Activated CD8-positive, alpha-beta memory T cell treated with anti-CD3 and anti-CD28 coated beads for 4 hours (primary cell): ENCODE measurements at places on chromosomes 4 and X.

GRCh38 chrX:2497961-2498780 is 2.6 kb downstream of the DHRSX start:
- DNase-seq: no peak

GRCh38 chr4:163167333-163167626 is 590 bp upstream of the NAF1 start:
- DNase-seq: no peak

DNA sequence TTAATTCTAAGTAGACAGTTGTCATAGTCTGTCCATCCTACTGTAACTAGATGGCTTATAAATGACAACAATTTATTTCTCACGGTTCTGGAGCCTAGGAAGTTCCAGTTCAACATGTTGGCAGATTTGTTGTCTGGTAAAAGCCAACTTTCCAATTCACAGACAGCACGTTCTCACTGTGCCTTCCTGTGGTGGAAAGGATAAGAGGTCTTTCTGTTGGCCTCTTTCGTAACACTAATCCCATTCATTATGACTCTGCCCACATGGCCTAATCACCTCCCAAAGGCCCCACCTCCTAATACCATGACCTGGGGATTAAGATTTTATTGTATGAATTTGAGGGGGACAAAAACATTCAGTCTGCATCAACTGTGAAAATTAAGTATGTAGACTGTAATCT is 83.2 kb downstream of the GALNTL6 start:
- no peak for DNase-seq

DNA sequence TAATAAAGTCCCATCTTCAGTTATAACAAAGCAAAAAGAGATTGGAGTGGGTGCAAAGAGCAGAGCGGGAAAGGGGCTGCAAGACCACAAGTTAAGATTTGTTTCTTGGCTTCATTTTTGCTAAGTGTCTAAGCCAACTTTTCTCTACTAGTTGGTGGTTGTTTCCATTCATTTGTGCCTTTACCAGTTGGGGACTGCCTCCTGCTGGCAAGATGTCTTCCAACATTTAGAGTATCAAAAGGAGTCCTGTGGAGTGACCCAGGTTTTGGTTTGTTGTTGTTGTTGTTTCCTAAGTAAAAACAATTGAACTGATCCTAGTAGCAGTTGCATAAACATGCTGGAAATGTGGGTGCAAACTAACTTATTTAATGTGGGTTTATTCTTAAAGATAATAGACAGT is 121.1 kb downstream of the SPATA18 start:
- no peak for DNase-seq

- DNase-seq: no peak
Observed at GRCh38 chr4:142719854-142720541, 126.1 kb downstream of the INPP4B start.

- no peak for DNase-seq
Observed at GRCh38 chr4:151882072-151882803, 121.4 kb upstream of the GATB start.

DNA sequence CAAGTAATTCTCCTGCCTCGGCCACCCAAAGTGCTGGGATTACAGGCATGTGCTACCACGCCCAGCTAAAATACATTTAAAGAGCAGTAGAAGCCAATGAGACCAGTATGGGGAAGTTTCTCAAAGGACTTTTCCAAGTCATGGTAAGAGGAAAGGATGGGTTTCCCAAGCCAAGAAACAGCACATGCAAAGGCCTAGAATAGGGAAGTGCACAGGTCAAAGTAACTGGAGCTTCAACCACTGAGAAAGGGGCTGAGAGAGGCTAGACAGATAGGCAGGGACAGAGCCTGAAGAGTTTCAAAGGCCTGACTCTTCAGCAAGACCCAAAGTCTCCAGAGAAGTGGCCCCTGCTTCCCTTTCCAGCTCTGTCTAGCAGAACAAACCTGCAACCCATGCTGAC is 162.1 kb downstream of the CORIN start:
- DNase-seq: no peak

GRCh38 chr4:37659696-37660095 is 26.5 kb downstream of the RELL1 start:
- DNase-seq: no peak

- no peak for DNase-seq
Observed at GRCh38 chr4:30429813-30430761, 290.1 kb upstream of the PCDH7 start.

DNA sequence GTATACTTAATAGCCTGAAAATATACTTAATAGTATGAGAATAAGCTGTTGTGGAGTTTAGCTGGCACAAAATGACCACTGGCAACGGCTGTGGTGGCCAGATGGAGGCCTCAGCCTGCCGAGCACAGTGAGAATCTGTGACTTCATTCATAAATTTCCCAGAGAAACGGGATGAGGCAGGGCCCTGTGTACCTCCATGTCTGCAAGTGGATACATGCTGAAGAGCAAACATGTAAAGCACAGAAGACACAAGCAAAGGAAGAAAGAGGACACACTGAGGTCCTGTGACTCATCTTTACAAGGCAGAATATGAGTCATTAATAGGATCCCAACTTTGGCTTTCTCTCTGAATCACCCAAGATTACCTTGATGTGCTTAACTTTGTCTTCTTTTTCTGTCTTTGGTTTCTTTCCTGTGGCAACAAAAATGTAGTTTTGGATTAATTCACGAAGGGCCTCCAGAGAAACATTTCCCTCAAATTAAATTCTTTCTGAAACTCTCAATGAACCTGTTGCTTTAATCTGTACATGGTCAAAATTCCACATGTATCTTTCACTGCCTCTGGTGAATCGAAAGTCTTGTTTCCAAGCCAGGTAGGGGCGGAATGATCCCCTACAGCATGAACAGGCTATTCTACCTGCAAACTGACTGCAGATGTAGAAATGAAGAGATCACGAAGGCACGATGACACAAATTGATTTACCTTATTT is 56.4 kb downstream of the IRF2 start:
- no peak for DNase-seq

DNA sequence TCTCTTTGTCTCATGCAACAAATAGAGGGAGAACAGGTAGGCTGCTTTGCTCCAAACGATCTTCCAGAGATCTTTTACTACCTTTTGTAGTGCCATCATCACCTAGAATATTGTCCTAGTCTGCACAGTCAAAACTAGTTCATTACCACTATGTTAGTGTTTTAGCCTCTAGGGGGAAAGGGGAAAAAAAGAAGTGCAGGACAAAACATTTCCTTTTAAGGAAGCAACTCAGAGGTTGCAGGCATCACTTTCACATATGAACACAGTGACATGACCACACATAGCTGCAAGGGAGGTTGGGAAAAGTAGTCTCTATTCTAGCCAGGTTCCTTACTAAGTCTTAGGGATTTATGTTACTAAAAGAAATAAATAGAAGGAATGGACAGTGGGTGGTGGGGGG is 39.3 kb upstream of the RAP2C start:
- DNase-seq: no peak

GRCh38 chr4:153476829-153477574 is 10.8 kb downstream of the TMEM131L start:
- no peak for DNase-seq

DNA sequence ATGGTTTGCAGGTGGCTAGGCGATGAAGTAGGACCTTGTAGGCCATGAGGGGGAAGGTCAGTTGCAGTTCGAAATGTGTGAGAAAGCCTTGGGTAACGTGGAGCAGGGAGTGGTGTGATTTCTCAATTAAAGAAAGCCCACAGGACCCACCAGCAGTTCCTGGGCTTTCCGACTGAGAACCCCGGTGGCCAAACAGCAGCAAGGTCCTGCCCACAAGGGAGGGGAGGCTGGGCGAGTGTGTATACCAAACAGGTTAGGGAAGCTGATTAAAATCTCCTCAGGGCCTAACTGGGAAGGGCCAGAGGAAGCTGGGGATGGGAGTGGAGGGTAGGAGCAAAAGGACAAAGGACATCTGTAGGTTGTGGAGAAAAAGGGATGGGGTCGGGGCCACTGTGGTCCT is 2.4 kb downstream of the ATP6AP1 start:
- no peak for DNase-seq

DNA sequence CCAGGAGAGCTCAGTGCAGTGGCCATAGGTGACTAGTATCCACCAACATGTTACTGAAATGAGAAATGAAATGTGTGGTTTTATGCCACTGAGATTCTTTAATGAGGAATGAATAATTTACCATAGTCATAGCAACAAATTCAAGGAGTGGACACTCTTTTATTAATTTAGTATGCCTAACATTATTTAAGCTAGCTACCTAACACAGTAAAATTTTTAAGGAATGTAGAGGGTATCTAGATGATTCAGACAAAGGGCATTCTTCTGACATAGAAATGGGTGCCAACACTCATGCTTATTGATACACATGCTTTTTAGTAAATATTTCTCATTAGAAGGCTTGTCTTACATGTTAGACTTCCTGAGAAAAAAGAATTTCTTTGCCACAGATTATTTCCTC is 33.3 kb upstream of the SULT1B1 start:
- no peak for DNase-seq

DNA sequence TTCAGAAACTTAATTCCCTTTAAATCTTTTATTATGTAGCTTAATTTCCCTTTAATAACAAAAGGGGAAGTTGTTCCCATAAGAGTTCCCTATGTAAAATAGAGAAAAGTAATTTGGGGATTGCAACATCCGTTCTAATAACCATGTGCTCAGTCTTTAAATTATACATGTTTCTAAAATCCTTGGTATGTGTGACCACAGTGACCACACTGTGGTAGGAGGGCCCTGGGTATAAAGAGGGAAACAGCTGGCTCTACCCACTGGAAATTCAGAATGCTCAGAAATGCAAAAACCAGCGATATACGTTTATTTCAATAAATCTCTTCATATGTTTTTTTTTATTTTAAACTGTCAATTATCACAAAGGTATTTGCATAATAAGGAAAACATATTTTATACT is 219.1 kb downstream of the FGF13 start:
- no peak for DNase-seq

- no peak for DNase-seq
Observed at GRCh38 chr4:159434114-159434870, 331.4 kb downstream of the RAPGEF2 start.

GRCh38 chrX:72576141-72576894 is 3.7 kb upstream of the HDAC8 start:
- DNase-seq: no peak

DNA sequence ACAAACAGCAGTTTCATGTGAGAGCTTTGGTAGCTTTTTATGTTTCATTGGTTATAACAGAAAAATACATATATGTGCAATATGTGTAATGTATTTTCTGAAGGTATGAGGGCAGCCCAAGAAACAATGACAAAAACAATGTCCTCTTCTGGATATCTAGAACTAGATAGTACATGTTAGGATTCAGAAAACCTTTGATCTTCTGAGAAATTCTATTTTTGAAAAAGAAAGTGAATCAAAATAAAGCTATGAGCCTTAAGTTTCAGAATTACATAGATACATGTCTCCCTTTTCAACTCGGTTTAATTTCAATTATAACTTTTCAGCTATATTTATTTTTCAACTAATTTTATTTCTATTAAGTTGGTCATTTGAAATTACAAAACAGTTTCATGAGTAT is 131.9 kb downstream of the REELD1 start:
- no peak for DNase-seq

GRCh38 chr4:124433500-124433899 is 279.0 kb downstream of the ANKRD50 start:
- DNase-seq: no peak

GRCh38 chrX:15158736-15159406 is 111.0 kb downstream of the ASB9 start:
- DNase-seq: no peak

DNA sequence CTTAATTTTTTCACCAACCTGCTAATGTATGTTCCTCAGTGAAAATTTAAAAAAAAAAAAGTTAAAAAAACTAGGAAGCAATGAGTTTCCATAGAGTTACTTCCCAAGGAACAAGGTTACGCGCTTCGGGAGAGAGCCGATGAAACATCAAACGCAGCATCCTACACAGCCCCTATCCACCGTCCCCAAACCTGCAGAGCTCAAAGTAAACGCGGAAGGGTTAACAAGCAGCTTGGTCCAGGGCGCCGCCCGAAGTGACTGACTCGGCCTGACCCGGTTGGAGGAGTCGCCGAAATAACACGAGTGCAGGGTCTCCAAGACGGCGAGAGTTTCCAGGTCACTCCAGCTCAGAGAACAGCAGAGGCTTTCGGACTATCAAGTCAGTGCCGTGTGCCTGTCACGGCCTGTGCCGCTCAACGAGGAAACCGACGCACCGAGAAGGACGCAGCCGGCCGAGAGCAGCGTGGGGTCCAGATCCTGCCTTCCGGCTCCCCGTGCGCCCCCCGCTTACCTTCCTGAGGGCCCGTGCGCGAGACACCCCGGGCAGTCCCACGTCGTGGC is 512 bp downstream of the NOP14 start:
- no peak for DNase-seq

GRCh38 chrX:2657532-2658113 is 33.5 kb upstream of the CD99 start:
- DNase-seq: no peak
